ENCODE measurements at places on chromosomes 7 and 10.

- DNase-seq, result no peak
These were observed 345.8 kb downstream of the KCNMA1 start for GRCh38 chr10:77291596-77292505.

GRCh38 chr7:108368466-108368865, 87.8 kb downstream of the NRCAM start:
- DNase-seq, result no peak

DNA sequence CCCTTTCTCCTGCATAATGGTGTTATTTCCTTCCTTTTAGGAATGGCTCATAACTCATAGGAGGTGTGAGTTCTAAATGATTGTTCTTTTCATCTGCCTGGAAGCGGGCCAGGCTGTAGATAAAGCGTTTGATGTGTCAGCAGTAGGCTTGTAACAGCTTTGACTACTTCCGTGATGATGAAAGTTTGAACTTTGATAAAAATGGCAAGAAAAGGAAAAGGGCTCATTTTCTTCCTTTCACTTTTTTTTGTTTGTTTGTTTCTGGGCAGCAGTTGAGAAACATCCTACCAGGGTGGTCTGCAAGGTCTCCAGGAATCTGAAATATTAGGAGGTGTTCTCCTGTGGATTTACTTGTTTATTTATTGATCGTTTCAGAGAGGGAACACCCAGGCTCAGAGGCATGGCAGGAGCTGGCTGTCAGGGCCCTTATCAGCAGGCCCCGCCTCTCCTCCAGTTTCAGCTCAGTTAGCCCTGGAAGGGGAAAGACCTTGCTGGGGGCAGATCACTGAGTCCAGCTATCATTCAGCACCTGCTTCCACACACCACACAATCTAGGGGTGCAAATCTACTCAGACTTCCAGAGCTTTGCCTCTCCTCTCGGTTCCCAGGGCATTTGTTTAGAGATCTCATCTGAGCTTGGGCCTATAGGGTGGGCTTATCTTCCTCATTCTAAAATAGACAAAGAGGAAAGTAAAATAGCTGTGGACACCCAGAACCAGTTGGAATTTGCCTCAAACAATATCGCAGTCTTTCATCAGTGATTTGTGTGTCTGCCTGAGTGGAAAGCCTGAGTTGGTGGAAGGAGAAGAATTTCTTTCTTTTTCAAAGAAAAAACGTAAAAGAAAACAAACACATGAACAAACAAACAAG, 130.9 kb downstream of the BMPER start:
- no peak for DNase-seq

DNA sequence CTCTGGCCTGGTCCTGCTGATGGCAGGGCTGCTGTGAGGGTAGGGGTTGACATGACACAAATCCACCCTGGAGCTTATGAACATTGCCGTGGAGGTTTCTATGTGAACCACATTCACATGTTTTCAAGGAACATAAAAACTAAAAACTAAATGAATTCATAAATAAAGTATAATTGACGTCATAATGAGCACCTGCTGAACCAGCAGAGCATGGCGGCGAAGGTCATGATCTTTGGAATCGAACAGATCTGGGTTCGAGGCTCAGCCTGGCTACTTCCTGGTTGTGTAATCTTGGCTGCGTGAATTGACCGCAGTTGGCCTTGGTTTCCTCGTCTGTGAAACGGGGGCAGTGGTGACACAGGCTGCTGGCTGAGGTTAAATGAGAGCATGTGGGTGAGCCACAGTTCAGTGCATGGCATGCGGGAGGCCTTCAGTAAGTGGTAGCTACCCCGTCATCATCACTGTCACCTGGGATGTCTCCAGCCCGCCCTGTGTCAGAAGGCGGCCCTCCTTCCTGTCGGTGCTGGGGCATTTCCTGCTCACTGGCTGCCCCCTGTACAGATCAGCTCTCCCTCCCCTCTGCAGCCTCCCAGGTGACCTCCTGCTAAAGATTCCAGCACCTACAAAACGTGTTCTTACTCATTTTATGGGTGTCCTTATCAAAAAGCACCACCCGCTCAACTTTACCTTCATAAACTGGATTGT, 190.3 kb upstream of the SHH start:
- no peak for DNase-seq

DNA sequence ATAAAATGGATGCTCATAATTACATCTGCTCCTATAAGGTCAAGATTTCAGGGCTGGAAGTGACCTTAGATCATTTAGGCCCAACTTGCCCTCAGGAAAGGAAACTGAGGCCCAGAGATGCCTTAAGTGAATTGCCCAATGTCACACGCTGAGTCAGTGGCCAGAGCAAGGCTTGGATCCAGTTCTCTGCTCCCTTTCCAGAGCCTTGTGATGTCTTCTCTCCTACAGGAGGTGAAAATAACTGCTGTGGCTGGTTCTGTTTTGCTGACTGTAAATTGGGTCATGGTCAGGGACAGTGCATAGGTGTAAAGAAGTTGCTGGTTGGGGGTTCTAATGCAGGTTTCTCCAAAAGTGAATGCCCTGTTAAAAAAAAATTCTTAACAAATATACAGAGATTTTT, 91.3 kb downstream of the TCF7L2 start:
- no peak for DNase-seq

DNA sequence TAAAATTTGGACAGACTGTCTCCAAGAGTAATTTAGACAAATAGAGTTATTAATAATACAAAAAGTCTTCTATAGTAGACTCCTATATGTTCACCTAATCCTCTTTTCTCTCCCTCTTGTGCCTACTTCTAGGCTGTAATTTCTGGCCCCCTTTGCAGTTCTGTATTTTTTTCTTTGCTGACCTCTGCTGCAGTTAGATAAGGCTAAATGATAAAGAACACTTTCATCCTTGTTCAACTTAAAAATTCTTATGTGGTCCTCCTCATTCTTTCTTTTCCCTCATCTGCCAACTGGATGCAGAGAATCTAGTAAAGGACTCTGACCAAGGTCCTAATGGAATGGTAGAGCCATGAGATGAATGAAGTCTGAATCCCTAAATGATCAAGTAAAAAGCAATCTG, 20.1 kb downstream of the GLCCI1 start:
- DNase-seq, result no peak

DNA sequence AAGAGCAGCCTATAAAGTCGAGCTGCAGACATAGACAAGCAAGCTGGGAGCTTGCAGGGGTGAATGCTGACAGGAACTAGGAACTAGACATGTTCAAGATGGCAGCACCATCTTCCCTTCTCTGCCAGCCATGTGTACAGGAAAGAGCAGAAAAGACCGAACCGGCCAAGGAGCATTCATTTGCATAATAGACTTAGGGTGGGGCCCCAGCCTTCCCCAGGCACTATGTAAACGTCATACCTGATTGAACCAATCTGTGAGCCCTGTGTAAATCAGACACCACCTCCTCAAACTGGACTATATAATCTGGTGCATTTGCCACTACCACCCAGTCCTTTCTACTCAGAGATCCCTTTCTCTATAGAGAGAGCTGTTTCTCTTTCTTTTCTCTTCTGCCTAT, 106.9 kb upstream of the FAM3C start:
- no peak for DNase-seq

DNA sequence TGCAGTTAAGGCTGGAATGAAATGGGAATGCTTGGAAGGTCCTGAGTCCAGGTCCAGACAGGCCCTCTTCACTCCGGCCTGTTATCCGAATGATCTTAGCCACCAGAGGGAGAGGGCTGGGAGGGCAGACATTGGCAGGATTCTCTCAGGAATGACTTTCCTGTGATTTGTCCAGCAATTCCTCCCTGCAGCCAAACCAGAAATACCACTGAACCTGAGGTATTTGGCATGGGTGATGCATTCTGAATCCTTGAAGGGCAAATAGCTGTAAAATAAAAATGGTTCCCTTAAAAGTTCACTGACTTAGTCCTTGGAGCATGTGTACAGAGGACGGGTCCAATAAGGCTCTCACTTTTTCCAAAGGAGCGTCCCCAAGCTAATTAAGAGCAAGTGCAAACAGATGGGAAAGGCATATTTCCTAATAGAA, 77.5 kb upstream of the HABP2 start:
- DNase-seq, result no peak

- DNase-seq, result no peak
These were observed 567.2 kb downstream of the CCSER2 start for GRCh38 chr10:84895541-84895940.

DNA sequence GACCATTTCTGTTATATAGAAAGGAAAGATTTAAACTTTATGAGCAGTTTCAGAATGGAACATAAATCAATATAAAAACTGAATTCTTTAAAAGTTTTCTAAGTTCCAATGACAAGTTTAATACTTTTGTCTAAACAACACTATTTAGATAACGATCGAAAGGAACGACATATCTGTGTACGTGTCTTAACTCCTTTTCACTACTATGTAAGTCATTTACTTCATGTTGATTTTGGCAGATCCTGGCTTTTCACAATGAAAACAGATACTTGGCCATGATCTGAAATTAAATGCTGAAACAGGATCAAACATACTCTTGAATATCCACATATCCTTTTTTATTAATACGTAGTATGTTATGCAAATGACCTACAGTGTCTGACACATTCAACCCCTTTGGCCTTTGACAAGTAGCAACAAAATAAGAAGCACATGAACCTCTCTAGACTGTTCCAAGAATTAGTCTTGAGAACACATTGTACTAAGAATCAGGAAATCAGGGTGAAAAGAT, 41.9 kb downstream of the RNLS start:
- DNase-seq, result no peak

DNA sequence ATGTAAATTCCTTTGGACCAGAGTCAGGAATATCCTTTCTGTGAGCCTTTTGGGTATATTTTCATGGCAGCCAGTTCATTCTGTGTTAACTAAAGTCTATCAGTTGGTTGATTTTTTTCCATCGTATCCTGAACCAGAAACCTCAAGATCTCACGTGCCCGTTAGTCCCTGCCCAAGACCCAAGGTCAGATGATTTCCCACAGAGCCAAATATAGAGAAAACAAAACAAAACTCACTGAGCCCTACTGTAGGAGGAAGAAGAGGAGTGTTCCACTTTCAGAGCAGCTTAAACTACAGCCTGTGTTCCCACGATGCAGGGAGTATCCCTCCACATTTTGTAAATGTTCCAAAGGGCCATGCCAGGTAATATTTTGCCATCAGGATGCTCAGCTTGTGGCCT, 96.0 kb upstream of the ADO start:
- DNase-seq, result no peak

GRCh38 chr7:49805371-49806007, 32.1 kb downstream of the VWC2 start:
- DNase-seq, result no peak

- no peak for DNase-seq
These were observed 149.4 kb upstream of the PFKP start for GRCh38 chr10:2917926-2918325.

DNA sequence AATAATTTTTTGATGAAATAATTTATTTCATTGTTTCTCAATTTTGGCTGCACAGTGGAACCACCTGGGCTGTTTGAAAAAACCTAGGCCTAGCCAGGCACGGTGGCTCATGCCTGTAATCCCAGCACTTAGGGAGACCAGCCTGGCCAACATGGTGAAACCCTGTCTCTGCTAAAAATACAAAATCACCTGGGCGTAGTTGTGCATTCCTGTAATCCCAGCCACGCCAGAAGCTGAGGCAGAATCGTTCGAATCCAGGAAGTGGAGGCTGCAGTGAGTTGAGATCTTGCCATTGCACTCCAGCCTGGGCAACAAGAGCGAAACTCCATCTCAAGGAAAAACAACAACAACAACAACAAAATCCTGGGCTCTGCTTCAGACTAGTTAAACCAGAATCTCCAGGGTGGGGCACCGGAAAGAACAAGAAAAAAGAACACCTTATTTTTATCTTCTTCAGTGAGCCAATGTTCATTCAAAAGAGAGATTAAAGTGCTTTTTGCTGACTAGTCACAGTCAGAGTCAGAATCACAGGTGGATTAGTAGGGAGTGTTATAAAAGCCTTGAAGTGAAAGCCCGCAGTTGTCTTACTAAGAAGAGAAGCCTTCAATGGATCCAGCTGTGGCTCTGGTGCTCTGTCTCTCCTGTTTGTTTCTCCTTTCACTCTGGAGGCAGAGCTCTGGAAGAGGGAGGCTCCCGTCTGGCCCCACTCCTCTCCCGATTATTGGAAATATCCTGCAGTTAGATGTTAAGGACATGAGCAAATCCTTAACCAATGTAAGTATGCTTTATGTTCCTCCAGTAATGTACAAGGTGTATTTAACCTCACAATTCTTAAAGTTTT, at the start of gene CYP2C18:
Gene CYP2C18, plus strand, starts transcription at position 516 of the 841 bp plus-strand sequence. Its CDS starts 91 bp downstream, at position 607.
- no peak for DNase-seq

- no peak for DNase-seq
These were observed 91.4 kb upstream of the MACROH2A2 start for GRCh38 chr10:69960988-69961880.

- DNase-seq, result no peak
These were observed 91.2 kb downstream of the ZNF22 start for GRCh38 chr10:45091968-45092367.

DNA sequence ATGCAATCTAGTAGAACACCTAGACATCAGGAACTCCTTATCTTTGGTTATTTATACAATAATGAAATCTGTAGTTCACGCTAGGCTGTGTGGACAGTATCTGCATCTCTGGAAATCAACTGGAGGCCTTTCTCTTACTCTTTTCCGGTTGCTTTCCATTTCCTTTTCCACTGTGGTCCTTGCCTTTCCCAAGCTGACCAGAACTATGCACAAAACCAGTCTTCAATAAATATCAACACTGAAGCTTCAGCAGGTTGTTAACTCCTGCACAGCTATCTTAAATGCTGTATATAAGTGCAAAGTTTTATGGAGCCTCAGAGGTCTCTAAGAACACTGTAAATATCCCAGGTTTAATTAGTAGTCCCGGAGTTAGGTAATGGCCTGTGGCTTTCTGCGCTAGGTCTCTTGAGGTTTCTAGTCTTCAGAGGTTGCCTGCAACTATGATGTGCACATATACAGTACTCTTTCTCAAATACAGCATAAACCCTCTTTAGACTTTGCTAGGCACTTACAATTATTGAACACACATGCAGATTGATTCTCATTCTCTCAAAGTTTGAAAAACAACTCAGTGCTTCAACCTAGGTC, 2.4 kb downstream of the KLLN start:
- DNase-seq, result no peak

GRCh38 chr10:55627501-55628051, 733.5 kb downstream of the ZWINT start:
- DNase-seq, result no peak

- no peak for DNase-seq
These were observed at the start of gene PHKG1 for GRCh38 chr7:56092789-56093531. Gene PHKG1 (minus strand): TSS chr7:56092952. CDS start chr7:56088941, 4,011 bp downstream.

DNA sequence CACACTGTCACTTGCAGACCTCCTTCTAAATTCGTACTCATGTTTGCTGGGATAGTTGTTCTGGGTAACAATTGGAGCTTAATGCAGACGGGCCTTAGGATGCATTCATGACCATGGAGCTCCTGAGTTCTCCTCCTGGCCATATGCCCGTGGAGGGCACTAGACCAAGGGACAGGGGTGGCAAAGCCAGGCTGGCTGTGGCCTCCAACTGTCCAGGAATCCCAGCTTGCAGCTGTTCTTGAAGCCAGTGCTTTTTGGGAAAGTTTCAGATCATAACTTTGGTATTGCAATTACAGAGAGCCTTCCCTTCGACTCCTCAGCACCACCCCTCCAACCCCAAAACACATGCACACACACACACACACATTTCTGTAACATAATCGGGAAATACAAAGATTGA, 30.6 kb downstream of the ANTXRL start:
- no peak for DNase-seq
